ENCODE measurements at places on chromosomes 6 and 20. TPM values are rescaled to one million over a fixed set of nuclear protein-coding genes. Genes with fewer than 3 reads are reported as not detected.

DNA sequence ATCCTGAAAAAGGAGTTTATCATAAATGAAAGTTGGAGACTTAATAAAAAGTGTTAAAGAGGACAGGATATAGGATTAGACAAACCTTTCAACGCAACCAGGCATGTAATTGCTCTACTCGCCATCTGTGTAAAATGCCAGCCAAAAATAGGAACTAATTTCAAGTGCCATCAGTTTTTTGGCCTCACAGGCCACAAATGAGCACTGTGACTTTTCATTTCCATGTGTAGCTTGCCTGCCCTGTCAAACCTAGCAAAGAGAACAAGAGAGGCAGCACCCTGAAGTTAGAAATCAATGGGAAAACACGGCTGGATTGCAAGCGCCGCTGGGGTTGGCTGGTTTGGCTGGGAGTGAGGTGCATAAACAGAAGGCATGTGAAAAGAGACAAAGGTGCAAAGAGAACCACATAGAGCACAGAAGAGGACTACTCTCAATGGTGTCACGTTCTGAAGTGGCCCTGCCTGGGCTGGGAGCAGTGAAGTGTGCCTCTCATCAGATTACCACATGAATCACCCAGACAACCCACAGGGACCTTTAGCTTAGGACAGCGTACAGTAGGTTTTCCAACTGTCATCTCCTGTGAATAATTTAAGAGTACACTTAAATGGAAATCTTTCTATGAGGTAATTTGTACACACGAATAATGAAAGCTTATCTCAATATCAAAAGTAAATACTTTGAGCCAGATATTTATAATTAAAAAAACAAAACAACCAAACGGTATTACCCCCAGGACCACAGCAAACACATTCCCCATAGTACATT is 78.0 kb upstream of the NHSL1 start:
- no peak for DNase-seq

GRCh38 chr6:1739220-1739619 is 129.5 kb downstream of the FOXC1 start:
- no peak for DNase-seq

Gene CASP8AP2
- polyA plus RNA-seq: 29.1 TPM

- no peak for DNase-seq
Measured at GRCh38 chr6:6505111-6505510, 83.4 kb upstream of the LY86 start.

DNA sequence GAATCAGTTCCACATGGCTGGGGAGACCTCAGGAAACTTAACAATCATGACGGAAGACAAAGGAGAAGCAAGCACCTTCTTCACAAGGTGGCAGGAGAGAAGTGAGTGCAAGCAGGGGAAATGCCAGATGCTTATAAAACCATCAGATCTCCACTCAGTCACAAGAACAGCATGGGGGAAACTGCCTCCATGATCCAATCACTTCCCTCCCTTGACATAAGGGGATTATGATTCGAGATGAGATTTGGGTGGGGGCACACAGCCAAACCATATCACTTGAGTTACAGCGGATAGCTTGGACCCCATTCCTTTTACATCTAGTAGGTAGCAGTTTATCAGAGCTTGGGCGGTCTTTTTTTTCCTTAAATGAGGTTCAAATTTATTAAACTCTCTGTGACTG is 19.1 kb downstream of the AFDN start:
- no peak for DNase-seq

Gene HRH3
- 0.04 TPM for polyA plus RNA-seq

Gene POU5F1
- polyA plus RNA-seq: 2.5 TPM

DNA sequence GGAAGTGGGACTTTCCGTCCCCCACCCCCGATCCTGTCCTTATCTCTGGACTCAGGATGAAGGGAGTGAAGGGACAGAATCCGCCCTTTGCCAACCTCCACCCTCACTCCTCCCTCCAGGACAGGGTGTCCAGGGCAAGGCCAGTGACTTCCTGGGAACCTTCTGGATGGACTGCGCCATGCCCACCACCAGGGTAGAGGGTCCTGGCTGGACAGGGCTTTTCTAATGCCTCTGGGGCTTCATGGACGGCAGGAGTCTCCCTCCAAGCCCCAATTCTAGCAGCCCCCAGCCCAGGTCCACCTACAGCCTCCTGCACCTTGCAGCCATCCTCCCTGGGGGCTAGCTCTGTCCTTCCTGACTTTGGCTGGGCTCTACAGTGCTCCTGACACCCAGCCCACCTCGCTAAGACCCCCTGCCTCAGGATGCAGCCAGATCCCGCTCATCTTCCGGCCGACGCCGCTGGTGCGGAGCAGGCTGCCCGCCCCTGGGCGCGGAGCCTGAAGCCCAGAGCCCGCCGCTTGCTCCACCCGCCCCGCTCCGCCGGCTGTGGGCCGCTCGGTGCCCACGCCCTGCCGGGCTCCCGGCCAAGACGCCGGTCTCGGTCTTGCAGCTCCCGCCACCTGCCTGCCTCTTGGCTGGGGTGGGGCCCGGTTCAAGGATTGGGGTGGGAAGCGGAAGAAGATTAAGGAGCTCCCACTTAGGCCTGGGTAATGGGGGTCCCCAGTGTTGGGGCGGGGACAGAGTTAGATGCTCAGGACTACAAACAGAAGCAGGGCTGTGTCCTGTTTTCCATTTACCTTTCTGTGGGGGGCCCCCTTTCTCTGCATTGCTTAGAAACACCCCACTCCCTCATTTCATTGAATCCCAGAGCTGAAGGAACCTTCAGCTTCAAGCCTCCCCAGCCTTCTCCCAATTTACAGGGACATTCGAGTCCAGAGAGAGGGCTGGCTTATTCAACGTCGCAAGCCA is 72.8 kb downstream of the MDGA1 start:
- DNase-seq: no peak

Gene TPD52L1
- polyA plus RNA-seq: 114 TPM

Gene BFSP1
- polyA plus RNA-seq: 3.9 TPM

Gene OR12D3
- polyA plus RNA-seq: not detected

GRCh38 chr6:48839206-48839605 is 623.8 kb downstream of the MMUT start:
- no peak for DNase-seq

DNA sequence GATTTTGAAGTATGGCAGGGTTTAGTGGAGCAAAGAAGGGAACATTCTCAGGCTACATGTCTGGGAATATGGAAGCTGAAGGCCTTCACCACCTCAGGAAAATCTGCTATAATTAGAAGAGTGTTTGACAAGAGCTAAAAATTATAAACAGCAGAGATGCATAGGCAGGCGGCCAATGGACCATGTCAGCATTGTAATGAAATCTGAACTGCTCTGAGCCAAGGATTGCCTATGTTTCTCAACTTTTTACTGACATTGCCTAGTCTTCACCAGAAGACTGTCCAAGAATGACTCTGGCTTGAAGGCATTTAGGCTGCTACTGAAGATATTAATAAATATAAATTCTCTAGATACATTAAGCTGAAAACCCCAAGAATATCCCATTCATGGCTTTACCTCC is 84.1 kb downstream of the C6orf52 start:
- DNase-seq: no peak

Gene ID4
- polyA plus RNA-seq: 165 TPM

Gene BHLHE23
- polyA plus RNA-seq: not detected

DNA sequence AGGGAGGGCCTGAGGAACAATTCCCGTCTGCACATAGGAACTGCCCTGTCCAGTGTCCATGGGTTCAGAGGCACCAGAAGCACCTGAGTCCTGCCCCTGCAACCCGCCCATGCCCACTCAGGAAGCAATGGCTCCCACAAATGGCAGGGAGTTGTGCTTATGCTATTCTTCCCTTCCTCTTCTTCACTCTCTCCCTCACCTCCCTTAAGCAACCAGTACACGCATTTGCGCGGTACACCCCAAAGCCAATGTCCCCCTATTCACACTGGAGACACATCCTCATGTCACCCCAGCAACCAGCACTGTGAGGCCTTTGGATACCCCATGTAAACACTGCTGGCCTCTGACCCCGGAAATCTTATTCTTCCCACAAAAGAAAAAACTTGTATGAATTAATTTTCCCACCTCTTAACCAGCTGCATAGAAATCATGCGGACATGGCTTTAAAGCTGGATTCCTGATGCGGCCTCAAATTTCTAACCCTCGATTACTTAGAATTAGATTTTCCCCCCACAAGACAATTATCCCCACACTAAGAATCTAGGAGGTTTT is 30.9 kb downstream of the FYN start:
- DNase-seq: no peak

DNA sequence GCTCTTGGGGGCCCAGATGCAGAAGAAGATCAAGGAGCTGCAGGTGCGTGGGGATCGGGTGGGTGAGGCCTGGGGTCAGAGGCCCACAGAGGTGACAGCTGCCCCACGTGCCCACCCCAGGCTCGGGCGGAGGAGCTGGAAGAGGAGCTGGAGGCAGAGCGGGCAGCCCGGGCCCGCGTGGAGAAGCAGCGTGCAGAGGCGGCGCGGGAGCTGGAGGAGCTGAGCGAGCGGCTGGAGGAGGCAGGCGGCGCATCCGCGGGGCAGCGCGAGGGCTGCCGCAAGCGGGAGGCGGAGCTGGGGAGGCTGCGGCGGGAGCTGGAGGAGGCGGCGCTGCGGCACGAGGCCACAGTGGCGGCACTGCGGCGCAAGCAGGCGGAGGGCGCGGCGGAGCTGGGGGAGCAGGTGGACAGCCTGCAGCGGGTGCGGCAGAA is 41.5 kb downstream of the MYH7B start:
- DNase-seq: no peak

DNA sequence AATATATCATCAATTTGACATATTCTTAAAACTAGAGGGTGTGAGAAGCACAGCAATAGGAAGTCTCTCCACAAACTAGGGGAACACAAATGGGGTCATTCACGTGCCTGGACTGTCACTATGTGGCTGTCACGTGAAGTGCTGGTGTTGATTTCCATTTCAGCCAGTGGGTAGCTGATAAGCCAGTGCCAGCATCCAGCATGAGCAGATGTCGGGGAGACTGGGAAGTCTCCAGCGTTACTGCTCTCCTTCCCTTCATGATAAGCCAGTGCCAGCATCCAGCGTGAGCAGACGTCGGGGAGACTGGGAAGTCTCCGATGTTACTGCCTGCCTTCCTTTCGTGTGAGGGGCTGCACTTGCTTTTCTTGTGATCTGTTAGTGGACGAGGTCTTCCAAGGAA is 5.6 kb upstream of the SLC17A9 start:
- no peak for DNase-seq

GRCh38 chr6:63808576-63808975 is 173.0 kb downstream of the PHF3 start:
- no peak for DNase-seq

GRCh38 chr6:7604003-7604402 is 14.0 kb downstream of the SNRNP48 start:
- DNase-seq: no peak

DNA sequence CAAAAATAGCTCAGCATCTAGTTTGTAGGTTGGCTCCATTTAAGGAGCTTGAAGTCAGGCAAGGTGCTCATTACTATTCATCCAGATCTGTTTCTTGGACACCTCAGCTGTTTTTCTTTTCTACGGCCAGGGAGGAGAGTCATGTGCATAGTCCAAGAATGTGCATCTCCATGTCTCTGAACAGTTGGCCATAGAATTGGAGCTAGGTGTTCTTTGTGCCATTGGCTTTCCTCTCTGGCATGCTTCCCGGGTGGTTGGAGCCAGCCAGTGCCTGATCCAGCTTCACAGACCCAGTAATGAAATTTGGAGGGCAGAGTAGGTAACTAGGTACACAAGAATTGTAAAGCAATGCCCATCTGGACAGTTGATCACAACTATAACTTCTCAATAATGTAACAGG is 21.6 kb downstream of the EYA4 start:
- no peak for DNase-seq

- no peak for DNase-seq
Measured at GRCh38 chr6:157821342-157822033, 1.6 kb upstream of the SNX9 start.

- DNase-seq: no peak
Measured at GRCh38 chr6:128482642-128483041, 37.8 kb downstream of the PTPRK start.

Gene RAB23
- polyA plus RNA-seq: 41.9 TPM

Gene OGFRL1
- 17.9 TPM for polyA plus RNA-seq

GRCh38 chr6:114334237-114334636 is 8.6 kb downstream of the HS3ST5 start:
- DNase-seq: no peak
